ENCODE measurements at places on chromosomes 4 and X. TPM values are rescaled to one million over a fixed set of nuclear protein-coding genes. Genes with fewer than 3 reads are reported as not detected.

CNGA2 gene
- not detected for total RNA-seq

PRDM5 gene
- 16.1 TPM for total RNA-seq

SLC4A4 gene
- total RNA-seq = 23.6 TPM

KCNE5 gene
- 0.25 TPM for total RNA-seq

FDCSP gene
- total RNA-seq = not detected

PABPC4L gene
- total RNA-seq = 1.1 TPM

GAGE10 gene
- not detected for total RNA-seq

PRIMPOL gene
- total RNA-seq = 10.6 TPM

MAGEH1 gene
- 9.3 TPM for total RNA-seq

UGT2B15 gene
- total RNA-seq = not detected

MND1 gene
- not detected for total RNA-seq

AMOT gene
- total RNA-seq = 6.6 TPM

CCDC158 gene
- 1.0 TPM for total RNA-seq

FGA gene
- not detected for total RNA-seq

- H3K27ac ChIP-seq = no peak overlapping the region
- no peaks in the 10 kb centered on the region for H3K27me3 ChIP-seq
- H3K4me3 ChIP-seq = no peak overlapping the region
Measured at GRCh38 chrX:9317176-9317575, 147.7 kb upstream of the TBL1X start.

DNA sequence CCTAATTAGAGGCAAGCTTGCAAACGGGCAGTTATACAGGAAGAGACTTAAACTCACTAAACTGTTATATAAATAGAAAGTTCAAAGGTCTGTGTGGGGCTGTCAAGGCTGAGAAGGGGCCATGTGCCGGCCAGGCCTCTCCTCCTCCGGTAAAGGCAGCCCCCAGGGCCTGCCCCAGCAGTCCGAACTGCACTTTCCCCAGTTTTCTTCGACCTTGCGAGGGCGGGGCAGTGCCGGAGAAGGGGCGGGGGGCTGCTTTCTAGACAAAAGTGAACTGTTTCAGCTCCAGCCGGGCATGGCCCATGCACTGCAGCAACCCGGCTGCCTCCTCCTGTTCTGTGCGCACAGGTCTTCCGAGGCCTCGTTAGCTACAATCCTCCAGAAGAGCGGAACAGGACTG is 4.1 kb downstream of the AFF2 start:
- peaks cover 35% of the 10 kb centered on the region for H3K27me3 ChIP-seq
- no peak overlapping the region for H3K27ac ChIP-seq
- H3K4me1 ChIP-seq = peaks cover 8% of the 10 kb centered on the region
- H3K36me3 ChIP-seq = no peaks in the 10 kb centered on the region

GRCh38 chrX:106177106-106177981 is 9.2 kb downstream of the PWWP3B start:
- no peaks in the 10 kb centered on the region for H3K27me3 ChIP-seq
- DNase-seq = peak; percentile 68
- peak overlapping the region; percentile 31 for H3K4me3 ChIP-seq
- H3K36me3 ChIP-seq = no peaks in the 10 kb centered on the region
- no peak overlapping the region for H3K27ac ChIP-seq

GRCh38 chr4:61200187-61200915 is at the start of gene ADGRL3:
Gene ADGRL3 (plus strand): TSS chr4:61200326.
- H3K27me3 ChIP-seq = peaks cover 38% of the 10 kb centered on the region
- peak within 1 kb of the TSS; percentile 65 for H3K4me3 ChIP-seq
- no peaks in the 10 kb centered on the region for H3K36me3 ChIP-seq
- H3K4me1 ChIP-seq = no peaks in the 10 kb centered on the region
- DNase-seq = peak; percentile 41

DNA sequence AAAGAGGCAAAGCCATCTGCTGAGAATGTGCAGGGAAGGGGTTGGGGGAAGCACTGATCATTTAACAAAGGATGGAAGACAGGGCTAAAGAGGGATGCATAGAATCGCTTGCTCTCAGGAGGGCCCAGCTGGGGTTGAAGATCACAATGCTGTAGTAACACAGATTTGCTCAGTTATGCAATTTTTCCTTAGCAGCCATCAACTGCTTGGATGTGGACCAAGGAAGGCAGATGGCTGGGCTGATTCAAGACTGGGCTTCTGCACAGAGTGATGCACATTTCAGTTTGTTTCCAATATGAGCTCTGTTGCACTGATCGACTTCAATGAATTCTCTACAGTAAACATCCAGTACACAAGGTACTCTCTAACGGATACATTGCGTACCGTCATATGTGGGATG is 127.8 kb upstream of the TBL1X start:
- no peaks in the 10 kb centered on the region for H3K27me3 ChIP-seq
- H3K36me3 ChIP-seq = no peaks in the 10 kb centered on the region
- no peak for DNase-seq
- H3K4me3 ChIP-seq = no peak overlapping the region
- no peak overlapping the region for H3K27ac ChIP-seq
- peaks cover 17% of the 10 kb centered on the region for H3K4me1 ChIP-seq

DNA sequence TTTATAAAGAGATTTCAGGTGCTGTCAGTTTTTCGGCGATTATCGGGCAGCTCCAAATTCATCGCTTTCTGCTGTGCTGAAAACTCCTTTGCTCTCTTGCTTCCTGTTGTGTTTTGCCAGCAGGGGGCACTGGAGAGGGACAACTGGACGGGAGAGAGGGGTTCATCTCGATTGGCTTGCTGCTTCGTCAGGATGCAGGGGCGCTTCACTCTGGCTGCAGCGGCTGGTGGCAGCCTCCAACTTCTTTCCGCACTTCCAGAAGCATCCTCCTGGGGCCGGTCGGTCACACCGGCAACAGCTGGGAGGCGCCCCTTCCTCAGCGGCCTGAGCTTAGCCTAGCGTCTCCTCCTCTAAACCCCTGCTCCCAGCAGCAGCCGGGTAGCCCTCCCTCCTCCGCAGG is 29.5 kb downstream of the MSL3 start:
- H3K4me3 ChIP-seq = no peak overlapping the region
- no peaks in the 10 kb centered on the region for H3K36me3 ChIP-seq
- DNase-seq = peak; percentile 52

GRCh38 chrX:66684196-66684595 is 45.3 kb upstream of the EDA2R start:
- no peaks in the 10 kb centered on the region for H3K36me3 ChIP-seq
- no peaks in the 10 kb centered on the region for H3K27me3 ChIP-seq
- H3K27ac ChIP-seq = no peak overlapping the region

GRCh38 chrX:139691843-139692505 is 16.0 kb downstream of the MCF2 start:
- no peaks in the 10 kb centered on the region for H3K36me3 ChIP-seq
- H3K4me3 ChIP-seq = peak overlapping the region; percentile 35
- no peaks in the 10 kb centered on the region for H3K27me3 ChIP-seq
- no peak for DNase-seq
- H3K27ac ChIP-seq = no peak overlapping the region

- H3K4me1 ChIP-seq = no peaks in the 10 kb centered on the region
- no peak overlapping the region for H3K27ac ChIP-seq
- H3K4me3 ChIP-seq = no peak overlapping the region
- no peak for DNase-seq
- H3K27me3 ChIP-seq = no peaks in the 10 kb centered on the region
Measured at GRCh38 chr4:20084488-20084887, 167.2 kb upstream of the SLIT2 start.

GRCh38 chrX:103704863-103705262 is 5.8 kb upstream of the TMEM31 start:
- no peaks in the 10 kb centered on the region for H3K27me3 ChIP-seq
- H3K4me1 ChIP-seq = no peaks in the 10 kb centered on the region
- DNase-seq = no peak
- no peaks in the 10 kb centered on the region for H3K36me3 ChIP-seq
- no peak overlapping the region for H3K27ac ChIP-seq

- H3K4me1 ChIP-seq = peaks cover 12% of the 10 kb centered on the region
- H3K27ac ChIP-seq = no peak overlapping the region
- no peaks in the 10 kb centered on the region for H3K36me3 ChIP-seq
- no peak overlapping the region for H3K4me3 ChIP-seq
- H3K27me3 ChIP-seq = no peaks in the 10 kb centered on the region
Measured at GRCh38 chr4:13983189-13983790, 355.8 kb upstream of the BOD1L1 start.

DNA sequence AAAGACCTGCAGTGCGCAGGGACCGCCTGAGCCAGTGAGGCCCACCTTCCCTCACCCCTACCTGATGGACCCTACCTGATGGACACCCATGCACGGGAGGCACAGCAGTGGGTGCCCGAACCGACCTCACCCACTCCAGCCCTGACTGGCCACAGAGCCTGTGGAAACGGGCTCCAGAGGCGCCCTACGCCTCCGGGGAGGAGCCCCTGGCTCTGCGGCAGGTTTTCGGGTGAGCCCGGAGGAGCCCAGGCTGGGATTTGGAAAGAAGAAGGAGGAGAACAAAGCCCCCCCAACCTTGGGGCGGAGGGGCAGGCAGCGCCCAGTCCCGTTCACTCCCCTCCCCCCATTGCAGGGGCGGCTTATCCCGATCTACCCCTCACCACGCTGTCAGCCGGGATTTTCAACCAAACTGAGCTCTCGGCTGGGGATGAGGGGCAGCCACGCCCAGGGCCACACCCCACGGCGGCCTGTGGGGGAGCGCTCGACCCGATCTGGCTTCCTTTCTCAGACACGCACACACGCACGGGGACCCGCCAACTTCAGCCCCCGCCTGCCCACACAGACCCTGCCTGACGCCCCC is 675 bp downstream of the L1CAM start:
- DNase-seq = no peak
- no peak overlapping the region for H3K4me3 ChIP-seq
- H3K4me1 ChIP-seq = no peaks in the 10 kb centered on the region
- no peak overlapping the region for H3K27ac ChIP-seq

DNA sequence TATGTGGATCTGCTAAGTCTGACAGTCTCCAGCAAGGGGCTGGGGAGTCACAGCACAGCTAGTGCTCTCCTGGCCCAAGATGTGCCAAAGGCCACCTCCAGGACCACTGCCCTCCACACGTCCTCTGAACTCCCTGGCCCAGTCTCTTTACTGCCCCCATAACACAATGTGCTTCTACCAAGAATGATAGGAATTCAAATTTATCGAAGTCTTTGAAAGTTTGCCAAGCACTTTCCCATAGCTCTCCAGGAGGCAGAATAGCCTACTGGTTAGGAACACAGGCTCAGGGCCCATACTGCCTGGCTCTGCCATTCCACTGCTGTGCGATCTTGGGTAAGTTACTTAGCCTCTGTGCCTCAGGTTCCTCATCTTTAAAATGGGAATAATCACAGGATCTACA is 86.7 kb downstream of the NHSL2 start:
- no peak overlapping the region for H3K4me3 ChIP-seq
- no peak for DNase-seq
- peak overlapping the region; percentile 56 for H3K27ac ChIP-seq
- no peaks in the 10 kb centered on the region for H3K4me1 ChIP-seq

GRCh38 chrX:19776753-19777152 is 110.6 kb downstream of the SH3KBP1 start:
- no peaks in the 10 kb centered on the region for H3K27me3 ChIP-seq
- H3K36me3 ChIP-seq = no peaks in the 10 kb centered on the region
- no peak for DNase-seq

- H3K27me3 ChIP-seq = no peaks in the 10 kb centered on the region
- no peak overlapping the region for H3K4me3 ChIP-seq
- no peak for DNase-seq
Measured at GRCh38 chrX:135513130-135513515, 7.3 kb upstream of the INTS6L start.

DNA sequence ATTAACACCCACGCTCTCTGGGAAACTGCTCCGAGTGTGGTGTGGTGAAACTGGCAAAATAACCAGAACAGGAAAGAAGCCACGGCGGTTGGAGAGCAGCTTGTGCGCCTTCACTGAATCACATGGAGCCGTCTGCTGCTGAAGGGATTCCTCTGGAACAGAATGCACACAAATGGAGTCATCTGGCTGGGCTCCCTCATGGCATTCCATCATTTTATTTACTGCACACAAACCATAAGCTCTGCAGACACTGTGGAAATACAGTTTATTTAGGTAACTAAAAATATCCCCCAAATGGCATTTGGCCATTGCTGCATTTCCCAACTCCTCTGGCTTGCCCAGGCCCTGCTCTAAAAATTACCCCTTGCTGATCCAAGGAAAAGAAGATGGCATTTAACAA is 187.0 kb upstream of the S100G start:
- peaks cover 50% of the 10 kb centered on the region for H3K27me3 ChIP-seq
- no peak for DNase-seq
- no peak overlapping the region for H3K27ac ChIP-seq

- no peaks in the 10 kb centered on the region for H3K27me3 ChIP-seq
- H3K27ac ChIP-seq = peak overlapping the region; percentile 55
- H3K36me3 ChIP-seq = no peaks in the 10 kb centered on the region
- peak; percentile 38 for DNase-seq
- no peak overlapping the region for H3K4me3 ChIP-seq
Measured at GRCh38 chr4:124018383-124019317, 622.1 kb downstream of the SPRY1 start.

DNA sequence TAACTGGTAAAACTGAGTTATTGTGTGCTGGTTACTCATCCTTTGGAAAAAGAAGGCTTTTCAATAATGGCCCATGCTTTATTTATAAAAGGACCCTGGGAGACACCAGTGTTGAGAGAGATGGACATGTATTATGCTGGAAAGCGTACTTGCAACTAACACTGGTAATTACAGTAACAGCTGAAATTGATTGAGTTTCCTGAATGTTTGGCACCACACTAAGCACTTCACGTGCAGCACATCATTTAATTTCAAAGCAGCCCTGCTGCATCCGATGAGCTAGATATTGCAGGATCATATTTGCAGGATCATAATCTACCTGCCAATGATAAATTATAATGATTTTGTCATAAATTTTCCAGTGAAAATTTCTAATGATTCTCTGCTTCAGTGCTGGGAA is 81.5 kb downstream of the QRFPR start:
- no peak overlapping the region for H3K4me3 ChIP-seq
- H3K36me3 ChIP-seq = no peaks in the 10 kb centered on the region
- H3K27ac ChIP-seq = no peak overlapping the region
- no peaks in the 10 kb centered on the region for H3K27me3 ChIP-seq

- H3K4me3 ChIP-seq = no peak overlapping the region
- DNase-seq = no peak
- no peaks in the 10 kb centered on the region for H3K36me3 ChIP-seq
- no peak overlapping the region for H3K27ac ChIP-seq
Measured at GRCh38 chrX:150902434-150903109, 4.1 kb upstream of the CD99L2 start.

GRCh38 chrX:115952417-115953092 is 218.0 kb upstream of the AGTR2 start:
- H3K4me3 ChIP-seq = no peak overlapping the region
- no peak overlapping the region for H3K27ac ChIP-seq
- no peaks in the 10 kb centered on the region for H3K4me1 ChIP-seq
- DNase-seq = no peak

DNA sequence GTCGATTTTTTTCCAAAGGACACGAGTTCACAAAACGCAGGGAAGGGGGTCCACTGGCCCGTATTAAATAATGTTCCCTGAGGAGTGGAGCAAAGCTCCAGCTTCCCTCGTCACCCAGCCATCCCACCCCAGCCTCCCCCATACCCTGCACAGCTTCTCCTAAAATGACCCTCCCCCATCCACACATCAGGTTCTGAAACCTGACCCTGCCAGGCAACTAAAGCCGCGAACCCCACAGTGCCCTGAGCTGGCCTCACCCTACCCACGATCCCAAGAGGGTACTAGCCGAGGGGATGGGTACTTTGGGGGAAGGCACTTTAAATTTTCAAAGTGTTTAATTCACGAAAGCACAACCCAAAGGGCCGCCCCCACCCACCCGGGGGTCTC is 634 bp downstream of the APOO start:
- peak overlapping the region; percentile 56 for H3K4me3 ChIP-seq
- H3K27me3 ChIP-seq = peaks cover 26% of the 10 kb centered on the region
- no peak for DNase-seq
- H3K27ac ChIP-seq = peak overlapping the region; percentile 88
- peaks cover 19% of the 10 kb centered on the region for H3K4me1 ChIP-seq
- H3K36me3 ChIP-seq = no peaks in the 10 kb centered on the region
